ENCODE measurements at places on chromosomes 2 and 18. TPM values are rescaled to one million over a fixed set of nuclear protein-coding genes. Genes with fewer than 3 reads are reported as not detected.

DNA sequence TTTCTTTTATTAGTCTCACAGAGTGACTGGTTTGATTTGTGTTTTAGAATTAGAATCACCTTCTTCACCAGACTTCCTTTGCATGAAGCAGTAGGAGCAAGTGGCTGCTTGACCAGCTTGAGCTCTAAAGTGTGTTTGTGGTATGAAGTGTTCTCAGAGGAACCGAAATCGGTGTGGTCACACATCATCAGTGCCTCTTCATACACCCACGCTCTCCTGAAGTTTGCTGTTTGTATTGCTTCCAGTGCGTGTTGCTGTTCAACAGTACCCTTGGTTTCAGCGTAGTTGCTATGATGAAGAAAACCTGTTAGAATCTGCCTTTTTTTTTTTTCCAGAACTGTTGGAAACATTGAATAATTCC is 77.9 kb downstream of the LIMS1 start:
- no peak for DNase-seq

- no peak for DNase-seq
These were observed 99.1 kb downstream of the EDAR start for GRCh38 chr2:108889907-108890306.

GRCh38 chr2:156430236-156430979 is 5.8 kb upstream of the GPD2 start:
- no peak for DNase-seq

- no peak for DNase-seq
These were observed 16.3 kb downstream of the RTN4 start for GRCh38 chr2:55033921-55034320.

DNA sequence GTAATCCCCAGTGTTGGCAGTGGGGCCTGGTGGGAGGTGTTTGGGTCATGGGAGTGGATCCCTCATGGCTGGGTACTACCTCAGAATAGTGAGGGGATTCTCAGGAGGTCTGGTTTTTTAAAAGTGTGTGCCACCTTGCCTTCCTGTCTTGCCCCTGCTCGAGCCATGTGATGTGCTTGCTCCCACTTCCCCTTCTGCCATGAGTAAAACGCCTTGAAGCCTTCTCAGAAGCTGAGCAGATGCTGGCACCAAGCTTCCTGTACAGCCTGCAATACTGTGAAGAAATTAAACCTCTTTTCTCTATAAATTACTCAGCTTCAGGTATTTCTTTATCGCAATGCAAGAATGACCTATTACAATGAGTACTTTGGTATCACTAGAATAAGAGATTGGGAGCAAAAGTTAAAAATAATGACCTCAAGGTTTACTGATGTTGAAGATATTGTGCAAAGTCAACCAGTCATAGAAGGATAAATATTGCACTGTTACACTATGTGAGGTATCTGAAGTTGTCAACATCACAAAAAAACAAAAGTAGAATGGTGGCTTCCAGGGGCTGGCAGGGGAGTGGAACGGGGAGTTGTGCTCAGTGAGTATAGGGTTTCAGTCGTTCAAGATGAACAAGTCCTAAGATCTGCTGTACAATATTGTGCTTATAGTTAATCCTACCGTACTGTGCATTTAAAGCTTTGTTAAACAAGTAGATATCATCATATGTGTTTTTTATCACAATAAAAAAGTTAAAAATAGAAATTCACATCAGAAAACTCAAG is 938.3 kb upstream of the CNTNAP5 start:
- DNase-seq = no peak

- DNase-seq = peak; percentile 90
These were observed at the start of gene CACNB4 for GRCh38 chr2:152098496-152099366. Gene CACNB4, minus strand, starts transcription at chr2:152099044.

DNA sequence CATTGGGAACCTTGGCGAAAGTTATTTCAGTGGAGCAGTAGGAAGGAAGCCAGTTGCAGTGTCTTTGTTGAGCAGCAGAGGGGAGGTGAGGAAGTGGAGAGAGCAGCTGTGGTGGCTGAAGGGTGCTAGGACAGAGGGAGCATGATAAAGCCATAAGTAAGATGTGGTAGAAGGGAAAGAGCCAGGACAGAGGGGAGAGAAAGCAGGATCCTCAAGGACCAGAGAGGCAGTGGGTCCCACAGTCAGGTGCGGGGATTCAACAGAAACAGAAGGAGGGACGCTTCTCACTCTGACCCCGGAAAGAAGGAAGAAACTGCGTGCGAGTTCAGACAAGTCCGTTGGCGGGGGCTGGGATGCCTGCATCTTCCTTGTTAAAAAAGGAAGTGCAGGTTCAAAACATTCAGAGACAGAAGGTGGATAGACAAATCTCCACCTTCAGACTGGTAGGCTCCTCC is at the start of gene CXCR2:
TSS of gene CXCR2 (plus strand) at position 403 of the 455 bp plus-strand sequence. CDS start 8,774 bp downstream, outside the sequence.
- DNase-seq = peak; percentile 22

GRCh38 chr2:205734436-205735037 is 52.2 kb downstream of the NRP2 start:
- peak; percentile 78 for DNase-seq

GRCh38 chr2:241545106-241545505 is 13.4 kb upstream of the BOK start:
- no peak for DNase-seq

DNA sequence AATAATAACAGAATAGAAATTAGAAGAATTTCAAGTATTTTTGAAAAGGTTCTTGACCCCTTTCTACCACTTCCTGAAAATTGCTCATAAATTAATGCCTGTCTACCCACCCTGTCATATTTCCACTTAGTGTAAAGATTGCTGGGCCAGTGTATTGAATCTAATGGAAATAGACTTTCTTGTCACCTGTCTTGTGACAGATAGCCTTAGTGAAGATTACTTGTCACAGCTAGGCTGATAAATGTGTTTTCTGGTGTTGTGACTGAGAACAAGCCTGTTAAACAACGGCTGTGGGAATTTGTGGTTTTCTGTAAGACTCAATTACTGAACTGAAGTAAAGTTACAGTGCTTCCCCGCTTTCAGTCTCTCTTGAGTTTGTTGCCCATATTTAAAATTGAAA is 37.0 kb downstream of the PIK3C3 start:
- no peak for DNase-seq

DNA sequence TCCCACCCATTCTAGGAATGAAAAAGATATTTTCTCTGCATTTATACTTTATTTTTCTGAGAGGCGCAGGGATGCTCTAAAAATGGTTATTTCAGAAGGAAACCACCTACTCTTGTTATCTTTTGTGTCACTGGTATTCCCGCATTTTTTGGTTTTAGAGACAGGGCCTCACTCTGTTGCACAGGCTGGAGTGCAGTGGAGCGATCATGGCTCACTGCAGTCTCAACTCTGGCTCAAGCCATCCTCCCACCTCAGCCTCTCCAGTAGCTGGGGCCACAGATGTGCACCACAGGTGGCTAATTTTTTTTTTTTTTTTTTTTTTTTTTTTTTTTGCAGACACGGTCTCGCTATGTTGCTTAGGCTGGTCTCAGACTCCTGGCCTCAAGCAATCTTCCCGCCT is 135.9 kb downstream of the NCK2 start:
- no peak for DNase-seq

- no peak for DNase-seq
These were observed 730 bp downstream of the ODC1 start for GRCh38 chr2:10447300-10447894.

DNA sequence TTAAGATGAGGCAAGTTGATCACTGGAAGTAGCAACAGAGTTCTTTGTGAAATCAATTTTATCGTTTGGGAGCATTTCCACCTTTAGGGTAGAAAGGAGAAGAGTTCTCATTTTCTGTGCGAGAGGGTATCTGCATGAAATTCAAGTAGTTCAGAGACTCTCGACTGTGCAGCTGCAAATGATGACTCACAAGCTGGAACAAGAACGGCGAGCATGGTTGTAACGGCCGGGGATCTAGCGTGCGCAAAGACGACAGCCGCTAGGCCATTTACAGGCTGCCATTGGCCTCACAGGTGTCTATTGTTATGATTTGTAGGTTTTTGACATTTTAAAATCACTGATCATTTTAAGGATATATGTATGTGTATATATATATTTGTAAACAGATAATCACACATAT is 5.2 kb downstream of the KLHL29 start:
- no peak for DNase-seq

- DNase-seq = peak; percentile 43
These were observed 42.7 kb upstream of the ZFP36L2 start for GRCh38 chr2:43269074-43269572.

DNA sequence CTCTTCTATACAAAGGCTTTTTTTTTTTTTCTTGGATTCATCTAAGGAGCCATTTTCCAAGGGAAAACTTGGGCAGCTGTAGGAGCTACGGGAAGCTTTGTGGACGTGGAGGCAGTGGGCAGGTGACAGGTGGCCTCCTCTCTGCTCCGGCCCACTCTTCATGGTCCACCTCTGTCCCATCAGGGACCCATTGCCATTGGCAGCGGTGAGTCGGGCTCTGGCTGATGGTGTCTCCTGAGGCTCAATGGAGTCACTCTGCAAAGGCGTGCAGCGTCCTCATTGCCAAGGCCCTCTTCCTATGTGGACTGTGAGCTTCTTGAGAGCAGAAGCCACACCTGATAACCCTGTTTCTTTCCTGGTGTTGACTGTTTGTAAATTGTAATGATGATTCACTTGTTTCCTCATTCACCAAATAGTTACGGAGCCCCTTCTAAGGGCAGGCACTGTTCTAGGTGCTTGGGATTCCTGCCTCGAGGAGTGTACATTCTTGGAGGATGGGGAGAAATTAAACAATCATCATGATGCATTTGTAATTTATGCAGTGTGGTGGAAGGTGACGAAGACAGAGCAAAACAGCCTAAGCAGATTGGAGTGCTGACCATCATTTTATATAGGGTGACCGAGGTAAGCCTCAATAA is 240.3 kb upstream of the HS6ST1 start:
- DNase-seq = no peak

DNA sequence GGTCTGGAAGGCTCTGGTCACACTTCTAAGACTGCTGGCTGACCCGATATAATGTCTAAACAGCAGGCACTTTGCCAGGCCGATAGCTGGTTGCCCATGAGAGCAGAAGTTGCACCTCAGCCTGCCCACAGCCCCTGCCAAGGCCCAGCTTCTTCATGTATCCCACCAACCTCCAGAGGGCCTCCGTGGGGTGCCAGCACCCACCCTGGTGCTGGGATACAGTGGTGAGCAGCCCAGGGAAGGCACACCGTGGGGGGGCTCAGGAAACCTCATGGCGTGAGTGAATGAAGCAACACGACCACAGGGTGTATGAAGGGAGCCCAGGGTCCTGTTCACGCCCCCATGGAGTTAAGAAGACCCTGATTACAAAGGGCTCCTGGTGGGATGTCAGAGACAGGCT is 16.2 kb upstream of the GLI2 start:
- peak; percentile 21 for DNase-seq

GRCh38 chr2:202135091-202135874 is 62.2 kb downstream of the KIAA2012 start:
- DNase-seq = no peak

GRCh38 chr2:194086129-194086528 is 1570.9 kb upstream of the SLC39A10 start:
- no peak for DNase-seq

DNA sequence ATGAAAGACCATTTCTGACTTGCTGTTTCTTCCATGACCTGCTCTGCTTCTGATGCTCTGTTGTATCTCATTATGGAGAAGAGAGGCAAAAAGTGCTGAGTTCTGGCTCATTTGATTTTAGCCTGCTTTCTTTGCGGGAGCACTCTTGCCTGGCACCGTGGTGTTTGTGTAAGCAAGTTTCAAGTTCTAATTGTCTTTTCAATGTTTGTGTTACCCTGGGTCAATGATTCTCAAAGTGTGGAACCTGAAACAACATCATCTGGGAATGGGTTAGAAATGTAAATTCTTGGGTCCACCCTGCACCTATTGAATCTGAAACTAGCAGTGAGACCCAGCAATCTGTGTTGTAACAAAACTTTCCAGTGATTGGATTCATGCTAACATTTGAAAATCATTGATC is 85.5 kb upstream of the STON1 start:
- DNase-seq = no peak

DNA sequence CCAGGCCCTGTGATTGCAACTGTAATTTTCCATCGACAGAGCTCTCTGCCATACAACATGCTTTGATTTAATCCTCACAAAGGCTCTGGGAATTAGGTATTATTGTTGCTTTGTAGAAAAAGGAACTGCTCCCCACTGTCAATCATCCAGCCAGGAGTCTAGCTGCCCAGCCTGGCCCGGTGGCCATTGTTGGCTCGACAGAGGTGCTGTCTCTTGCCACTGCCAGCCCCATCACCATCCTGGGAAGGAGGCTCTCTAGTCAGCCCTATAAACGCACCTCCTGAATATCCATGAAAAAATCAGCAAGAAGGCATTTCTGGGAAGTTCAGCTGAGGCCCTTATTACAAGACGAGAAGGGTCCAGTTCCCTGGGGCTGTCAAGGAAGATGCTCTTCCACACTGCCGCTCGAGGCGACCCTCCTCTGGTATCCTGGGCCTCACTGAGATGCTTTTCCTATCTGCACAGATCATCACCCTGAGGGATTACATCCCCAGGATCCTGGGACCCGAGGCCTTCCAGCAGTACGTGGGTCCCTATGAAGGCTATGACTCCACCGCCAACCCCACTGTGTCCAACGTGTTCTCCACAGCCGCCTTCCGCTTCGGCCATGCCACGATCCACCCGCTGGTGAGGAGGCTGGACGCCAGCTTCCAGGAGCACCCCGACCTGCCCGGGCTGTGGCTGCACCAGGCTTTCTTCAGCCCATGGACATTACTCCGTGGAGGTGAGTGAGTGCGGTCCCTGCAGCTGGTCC is 71.0 kb downstream of the TPO start:
- peak; percentile 23 for DNase-seq

DNA sequence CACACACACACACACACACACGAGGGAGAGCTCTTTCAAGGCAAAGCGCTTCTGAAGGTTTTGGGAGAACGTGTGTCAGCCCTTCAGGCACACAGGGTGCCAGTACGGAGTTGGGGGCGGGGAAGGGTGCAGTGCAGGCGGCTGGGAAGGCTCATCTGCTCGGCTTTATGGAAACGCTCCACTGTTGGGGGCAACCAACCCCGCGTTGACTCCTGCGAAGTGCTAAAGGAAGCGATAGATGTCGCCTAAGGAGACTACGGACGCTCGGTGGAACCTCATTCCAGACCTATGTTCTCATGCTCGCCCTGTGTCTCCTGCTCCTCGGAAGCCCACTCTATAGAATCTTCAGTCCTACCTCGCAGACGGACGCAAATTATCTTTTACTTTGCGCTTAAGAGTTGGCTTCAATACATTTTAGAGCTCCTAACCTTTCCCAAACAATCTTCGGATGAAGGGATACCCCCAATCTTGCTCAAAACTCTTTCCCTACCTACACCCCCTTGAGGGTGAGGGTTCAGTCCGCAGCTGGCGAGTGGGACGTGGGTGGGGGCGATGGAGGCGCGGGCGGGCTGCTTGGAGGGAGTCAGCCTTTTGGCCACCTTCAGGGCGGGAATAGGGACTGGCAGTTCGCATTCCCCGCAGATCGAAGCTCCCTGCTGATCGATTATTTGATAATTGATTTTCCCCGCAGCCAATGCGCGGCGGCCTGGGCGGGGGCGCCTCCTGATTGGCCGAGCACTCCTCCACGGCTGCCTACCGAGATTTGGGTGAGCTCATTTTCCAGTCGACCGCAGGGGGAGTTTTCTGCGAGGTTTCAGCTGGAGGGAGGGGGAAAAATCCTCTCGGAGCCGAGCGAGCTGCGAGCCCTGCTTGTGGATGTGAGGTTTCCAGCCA is 1.9 kb upstream of the MEIS1 start:
- peak; percentile 97 for DNase-seq

Gene ABCB11
- total RNA-seq = 0.66 TPM

Gene CABLES1
- 22.5 TPM for total RNA-seq

Gene UGT1A10
- not detected for total RNA-seq

Gene TEX44
- total RNA-seq = not detected

Gene CD207
- not detected for total RNA-seq

Gene CDK15
- not detected for total RNA-seq

Gene RAMP1
- total RNA-seq = 0.17 TPM

Gene ASPRV1
- total RNA-seq = 0.90 TPM

Gene TNS1
- total RNA-seq = 3.8 TPM

Gene POTEC
- total RNA-seq = not detected

Gene RABL2A
- 6.5 TPM for total RNA-seq

Gene CYP26B1
- total RNA-seq = 1.1 TPM

All from H7 (cell line).